ENCODE measurements at places on chromosomes 7 and 10.

DNA sequence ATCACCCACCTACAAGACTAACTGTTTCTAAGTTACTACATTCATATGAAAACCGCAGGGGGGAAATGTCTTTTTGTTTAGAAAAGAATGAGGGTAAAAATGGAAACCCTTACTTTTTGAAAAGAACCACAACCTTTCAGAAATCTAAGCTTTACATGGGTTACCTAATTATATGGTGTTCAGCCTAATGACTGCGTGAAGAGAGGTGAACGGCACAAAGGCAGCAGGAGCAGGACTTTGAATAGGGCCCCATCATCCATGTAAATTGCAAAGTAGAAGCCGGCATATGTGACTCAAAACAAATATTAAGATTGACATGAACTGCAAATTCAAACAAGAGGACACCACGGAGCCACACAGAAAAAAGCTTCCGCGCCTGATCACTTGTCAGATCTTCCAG lies 25.1 kb downstream of the NEBL start:
- no peak for DNase-seq

- DNase-seq = no peak
Observed at GRCh38 chr7:104217620-104218019, 9.8 kb upstream of the ORC5 start.

DNA sequence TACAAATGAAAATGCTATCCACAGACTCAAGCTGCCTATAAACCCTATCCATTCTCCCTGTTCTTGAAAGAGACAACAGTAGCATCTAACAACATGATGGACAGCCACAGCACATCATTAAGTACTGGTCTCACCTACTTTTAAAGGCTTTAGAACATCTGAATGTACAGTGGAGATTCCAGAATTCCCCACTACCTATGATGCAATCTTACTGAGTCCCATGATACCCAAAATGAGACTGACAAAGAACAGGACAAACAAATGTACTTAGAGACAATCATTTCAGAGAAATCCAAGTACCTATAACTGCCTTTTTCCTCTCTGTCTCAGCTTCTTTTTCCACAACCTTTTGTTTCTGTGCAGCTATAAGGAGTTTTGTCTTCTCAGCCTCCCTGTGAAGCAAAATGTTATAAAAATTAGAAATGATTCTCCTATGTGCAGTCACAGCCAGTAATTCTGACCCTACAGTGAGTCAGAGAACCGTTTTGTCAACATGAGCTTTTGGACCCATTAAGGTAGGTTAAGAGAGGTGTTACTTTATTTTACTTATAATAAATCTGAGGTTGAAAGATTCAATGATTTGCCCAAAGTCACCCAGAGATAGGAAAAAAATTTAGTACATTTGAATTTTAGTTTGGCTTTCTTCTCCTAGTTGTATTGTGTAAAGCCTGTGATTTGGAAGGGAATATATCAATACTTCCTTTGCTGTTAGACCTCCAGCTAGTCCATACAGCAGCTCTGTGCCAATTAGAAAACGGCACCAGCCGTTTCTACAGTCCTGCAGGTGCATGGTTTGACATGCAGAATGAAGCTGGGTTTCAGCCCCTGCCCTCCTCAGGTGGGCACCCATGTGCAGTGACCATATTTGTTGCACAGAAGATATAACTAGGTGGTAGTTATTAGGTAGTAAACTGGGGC lies 21.9 kb downstream of the ERLIN1 start:
- no peak for DNase-seq

GRCh38 chr7:88317422-88317821 lies 10.7 kb upstream of the STEAP4 start:
- no peak for DNase-seq

DNA sequence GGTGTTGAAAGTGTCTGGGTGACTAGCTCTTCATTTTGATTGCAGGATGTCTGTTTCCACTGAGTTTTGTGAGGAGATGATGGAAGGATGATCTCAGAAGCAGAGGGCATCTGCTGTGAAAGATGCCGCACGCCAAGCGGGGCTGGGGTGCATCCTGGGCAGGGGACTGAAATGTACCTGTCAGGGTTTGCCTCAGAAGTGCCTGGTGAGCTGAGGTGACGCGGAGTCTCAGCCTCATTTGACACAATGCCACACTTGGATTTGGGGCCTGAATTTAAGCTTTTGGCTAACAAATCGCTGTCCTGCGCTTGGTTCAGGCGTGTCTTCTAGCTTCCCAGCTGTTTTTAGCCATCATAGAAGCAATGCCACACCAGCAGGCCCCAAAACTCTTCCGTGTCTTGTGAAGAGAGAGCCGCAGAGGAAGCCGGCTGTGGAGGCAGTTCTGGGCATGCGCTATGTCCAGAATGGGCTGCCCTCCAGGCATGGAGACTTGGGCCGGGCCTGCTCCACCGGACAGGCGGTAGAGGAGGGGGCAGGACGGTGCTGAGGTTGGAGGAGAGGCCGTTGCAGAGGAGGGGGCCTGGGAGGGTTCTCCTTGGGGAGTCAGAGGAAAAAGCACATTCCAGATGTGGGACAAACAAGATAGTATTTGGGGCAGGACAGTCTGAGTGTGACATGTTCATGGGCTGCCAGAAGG lies 31.2 kb downstream of the WDR86 start:
- DNase-seq = no peak
